ENCODE measurements at places on chromosomes 1 and 21.

DNA sequence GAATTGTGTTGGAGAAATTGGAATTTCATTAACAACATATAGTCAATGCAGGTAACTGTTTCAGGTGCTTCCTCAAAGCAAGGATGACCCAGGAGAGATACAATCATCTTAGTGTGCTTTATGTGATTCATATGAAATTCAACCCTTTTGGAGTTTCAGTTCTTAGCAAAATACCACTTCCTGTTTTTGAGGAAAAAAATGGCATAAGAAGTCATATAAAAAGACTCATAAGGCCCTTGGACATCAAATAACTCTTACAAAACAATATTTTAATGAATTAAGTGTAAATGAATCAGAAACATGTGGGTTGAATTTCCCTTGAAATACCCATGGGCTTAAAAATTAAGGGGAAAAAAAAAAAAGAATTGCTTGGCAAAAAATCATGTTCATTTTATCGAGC lies 926.6 kb downstream of the LTN1 start:
- DNase-seq, result no peak

DNA sequence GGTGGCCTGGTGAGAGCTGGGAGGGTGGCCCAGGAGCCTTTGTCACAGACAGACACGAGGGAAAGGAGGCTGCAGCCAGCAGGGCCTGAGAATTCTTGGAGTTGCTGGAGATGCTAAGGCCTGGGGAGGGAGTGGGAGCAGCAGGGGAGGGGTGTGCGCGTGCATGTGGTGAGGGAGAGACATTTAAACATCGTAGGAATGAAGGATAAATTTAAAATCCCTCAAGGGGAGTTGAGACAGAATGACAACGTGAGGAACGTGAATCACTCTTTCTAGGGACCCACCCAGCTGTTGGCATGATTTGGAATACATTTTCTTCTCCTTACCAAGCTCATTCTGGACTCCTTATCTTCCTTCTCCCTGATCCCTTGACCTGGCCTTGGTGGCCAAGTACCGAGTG lies 73.3 kb upstream of the CACNA1E start:
- DNase-seq, result no peak

- no peak for DNase-seq
Observed at GRCh38 chr21:41102281-41102680, 65.7 kb upstream of the BACE2 start.

DNA sequence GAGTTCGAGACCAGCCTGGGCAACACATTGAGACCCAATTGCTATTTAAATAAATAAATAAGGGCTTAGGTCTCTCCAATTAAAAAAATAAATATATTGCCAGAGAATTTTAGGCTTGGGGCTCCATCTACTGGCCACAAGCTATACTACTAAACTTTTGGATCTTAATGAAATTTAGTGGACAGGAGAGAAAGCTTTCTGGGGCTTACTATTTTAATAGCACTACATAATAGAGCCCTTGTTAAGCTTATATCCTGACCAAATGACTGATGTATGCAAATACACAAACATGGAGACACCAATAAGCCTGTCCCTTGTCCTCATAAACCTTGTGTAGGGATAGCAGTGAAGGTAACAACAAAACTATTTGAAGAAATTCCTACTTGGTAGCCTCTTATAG lies 18.4 kb downstream of the CCT3 start:
- no peak for DNase-seq

DNA sequence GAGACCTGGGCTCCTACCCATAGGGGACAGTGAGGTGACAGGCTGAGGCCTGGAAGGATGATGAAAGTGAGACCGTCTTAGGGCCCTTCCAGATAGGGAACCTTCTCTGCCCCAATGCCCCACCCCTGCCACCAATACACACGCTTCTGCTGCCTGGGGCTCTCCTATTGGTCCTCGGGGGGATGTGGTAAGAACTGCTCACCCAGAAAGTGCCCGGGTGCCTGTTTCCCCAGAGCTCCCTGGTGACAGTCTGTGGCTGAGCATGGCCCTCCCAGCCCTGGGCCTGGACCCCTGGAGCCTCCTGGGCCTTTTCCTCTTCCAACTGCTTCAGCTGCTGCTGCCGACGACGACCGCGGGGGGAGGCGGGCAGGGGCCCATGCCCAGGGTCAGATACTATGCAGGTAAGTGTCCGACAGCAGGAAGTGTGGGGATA lies 948 bp downstream of the SEMA4A start:
- no peak for DNase-seq

- no peak for DNase-seq
Observed at GRCh38 chr1:20280341-20280740, 10.3 kb upstream of the VWA5B1 start.

DNA sequence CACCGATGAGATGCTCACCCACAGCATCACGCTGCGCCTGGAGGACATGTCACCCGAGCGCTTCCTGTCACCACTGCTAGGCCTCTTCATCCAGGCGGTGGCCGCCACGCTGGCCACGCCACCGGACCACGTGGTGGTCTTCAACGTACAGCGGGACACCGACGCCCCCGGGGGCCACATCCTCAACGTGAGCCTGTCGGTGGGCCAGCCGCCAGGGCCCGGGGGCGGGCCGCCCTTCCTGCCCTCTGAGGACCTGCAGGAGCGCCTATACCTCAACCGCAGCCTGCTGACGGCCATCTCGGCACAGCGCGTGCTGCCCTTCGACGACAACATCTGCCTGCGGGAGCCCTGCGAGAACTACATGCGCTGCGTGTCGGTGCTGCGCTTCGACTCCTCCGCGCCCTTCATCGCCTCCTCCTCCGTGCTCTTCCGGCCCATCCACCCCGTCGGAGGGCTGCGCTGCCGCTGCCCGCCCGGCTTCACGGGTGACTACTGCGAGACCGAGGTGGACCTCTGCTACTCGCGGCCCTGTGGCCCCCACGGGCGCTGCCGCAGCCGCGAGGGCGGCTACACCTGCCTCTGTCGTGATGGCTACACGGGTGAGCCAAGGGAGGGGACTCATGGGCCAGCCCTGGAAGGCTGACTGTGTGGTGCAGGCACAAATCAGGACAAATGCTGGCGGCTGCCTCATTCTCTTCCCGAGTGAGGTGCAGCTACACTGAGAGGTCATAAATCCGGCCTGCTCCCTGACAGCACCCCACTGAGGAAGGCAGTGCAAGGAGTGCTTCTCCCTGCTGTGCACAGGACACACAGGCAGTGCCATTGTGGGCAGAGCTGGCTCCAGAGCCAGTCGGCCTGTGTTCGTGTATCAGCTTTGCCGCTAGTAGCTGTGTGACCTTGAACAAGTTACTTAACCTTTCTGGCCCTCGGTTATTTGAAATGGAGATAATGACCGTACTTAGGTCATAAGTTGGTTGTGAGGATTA lies 9.4 kb downstream of the CELSR2 start:
- DNase-seq, result no peak
